Mesenteric fat pad (tissue), 1 donor: ENCODE measurements at places on chromosomes 3 and 15.

- DNase-seq, result no peak
These were observed 20.4 kb downstream of the PTH1R start for GRCh38 chr3:46897829-46898320.

DNA sequence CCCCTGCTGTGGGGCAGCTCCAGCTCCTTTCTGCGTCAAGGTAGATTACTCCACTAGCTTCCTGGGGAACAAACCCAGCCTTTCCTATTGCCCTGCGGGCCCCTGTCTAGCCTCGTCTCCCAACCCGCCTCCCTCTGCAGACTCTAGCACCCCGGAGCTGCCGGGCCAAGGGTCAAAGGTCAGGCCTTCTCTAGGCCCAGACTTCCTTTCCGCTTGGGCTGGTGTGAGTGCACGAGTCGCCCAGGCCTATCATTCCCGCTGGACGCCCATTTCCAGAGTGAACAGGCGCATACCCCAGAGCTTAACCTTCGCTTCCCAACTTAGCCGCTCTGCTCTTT is 11.6 kb upstream of the ONECUT1 start:
- no peak for DNase-seq

DNA sequence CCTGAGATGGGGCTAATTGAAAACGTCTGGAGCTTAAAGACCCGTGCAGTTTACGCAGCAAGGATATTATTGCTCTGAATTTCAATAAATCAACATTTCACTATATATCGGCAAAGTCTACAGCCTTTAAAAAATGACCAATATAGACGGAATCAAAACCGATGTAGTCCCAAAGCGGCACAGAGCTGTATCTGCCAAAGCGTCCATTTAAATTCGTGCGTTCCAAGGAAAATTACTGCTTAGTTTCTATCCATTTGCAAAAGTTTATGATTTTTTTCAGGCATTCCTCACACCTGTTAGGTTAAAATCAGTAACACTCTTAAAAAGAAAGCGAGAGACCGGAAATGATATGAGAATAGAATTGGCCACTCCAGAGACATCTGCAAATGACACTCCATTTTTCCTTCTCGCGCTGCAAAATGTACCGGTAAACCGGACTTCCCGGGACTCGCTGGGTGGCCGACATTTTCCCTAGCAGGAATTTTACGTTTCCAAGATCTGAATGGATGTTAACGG is 777 bp upstream of the EIF4A2 start:
- no peak for DNase-seq

DNA sequence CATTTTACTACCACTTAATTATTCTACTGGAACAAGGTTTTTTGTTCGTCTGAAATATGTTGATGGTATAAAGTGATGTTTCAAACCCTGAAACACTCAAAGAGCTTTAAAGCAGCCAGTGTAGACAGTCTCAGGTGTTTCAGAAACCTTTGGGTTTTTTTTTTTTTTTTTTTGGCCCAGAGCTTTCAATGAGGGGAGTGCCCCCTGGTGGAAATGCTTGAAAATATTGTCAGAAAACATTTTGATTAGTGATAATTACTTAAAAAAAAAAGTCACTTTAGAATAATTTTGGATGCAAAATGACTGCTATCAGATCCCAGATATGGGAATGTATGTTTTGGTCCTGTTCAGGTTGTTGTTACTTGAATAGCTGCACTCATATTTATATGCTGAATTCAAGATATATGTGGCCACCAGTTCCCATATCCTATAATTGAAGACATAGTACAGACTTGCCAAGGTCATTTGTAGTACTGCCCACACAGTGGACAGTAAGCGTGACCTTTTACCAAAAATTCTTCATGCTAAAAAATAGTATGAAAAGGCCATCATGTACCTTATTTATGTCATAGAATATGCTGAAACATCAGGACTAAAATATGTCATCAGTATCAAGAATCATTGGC is 35.9 kb downstream of the SATB1 start:
- no peak for DNase-seq

DNA sequence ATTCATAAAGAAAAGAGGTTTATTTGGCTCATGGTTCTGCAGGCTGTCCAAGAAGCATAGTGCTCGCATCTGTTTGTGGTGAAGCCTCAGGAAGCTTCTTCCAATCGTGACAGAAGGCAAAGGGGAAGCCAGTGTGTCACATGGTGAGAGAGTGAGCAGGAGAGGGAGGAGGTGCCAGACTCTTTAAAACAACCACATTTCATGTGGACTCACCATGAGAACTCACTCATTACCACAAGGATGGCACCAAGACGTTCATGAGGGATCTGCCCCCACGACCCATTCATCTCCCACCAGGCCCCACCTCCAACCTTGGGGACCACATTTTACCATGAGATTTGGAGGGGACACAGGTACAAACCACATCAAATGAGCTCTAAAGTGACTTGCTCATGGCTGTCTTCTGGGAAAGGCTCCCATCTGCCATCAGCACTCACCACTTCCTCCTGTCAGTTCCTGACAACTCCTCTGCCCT is 327.3 kb upstream of the TLE3 start:
- no peak for DNase-seq

- DNase-seq, result no peak
These were observed 289.9 kb downstream of the CTNNB1 start for GRCh38 chr3:41489231-41489630.

GRCh38 chr3:128864351-128864811 is 15.0 kb upstream of the ACAD9 start:
- DNase-seq, result no peak

DNA sequence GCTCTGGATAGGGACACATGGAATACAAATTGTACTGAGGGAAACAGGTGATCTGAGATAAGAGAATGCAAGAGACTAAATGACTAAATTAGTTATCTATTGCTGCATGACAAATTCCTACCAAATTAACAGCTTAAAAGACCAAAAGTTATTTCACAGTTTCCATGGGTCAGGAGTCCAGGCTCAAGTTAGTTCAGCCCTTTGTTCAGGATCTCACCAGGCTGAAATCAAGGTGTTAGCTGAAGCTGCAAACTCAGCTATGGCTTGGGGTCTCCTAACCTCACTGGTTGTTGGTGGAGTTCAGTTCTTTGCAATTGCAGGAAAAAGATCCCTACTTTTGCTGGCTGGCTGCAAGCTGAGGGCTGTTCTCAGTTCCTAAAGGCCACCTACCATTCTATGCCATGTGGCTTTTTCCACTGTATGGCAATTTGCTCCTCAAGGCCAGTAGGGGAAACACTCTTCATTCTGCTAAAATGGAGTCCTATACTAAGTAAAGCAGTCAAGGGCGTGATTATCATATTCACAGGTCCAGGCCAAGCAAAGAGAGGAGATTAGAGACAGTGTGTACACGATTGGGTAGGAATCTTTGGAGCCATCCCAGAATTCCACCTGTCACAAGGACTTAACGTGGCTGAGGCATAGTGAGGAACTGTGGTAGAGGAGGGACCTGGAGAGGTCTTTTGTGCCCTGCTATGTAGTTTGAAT is 53.7 kb downstream of the THRB start:
- DNase-seq, result no peak

DNA sequence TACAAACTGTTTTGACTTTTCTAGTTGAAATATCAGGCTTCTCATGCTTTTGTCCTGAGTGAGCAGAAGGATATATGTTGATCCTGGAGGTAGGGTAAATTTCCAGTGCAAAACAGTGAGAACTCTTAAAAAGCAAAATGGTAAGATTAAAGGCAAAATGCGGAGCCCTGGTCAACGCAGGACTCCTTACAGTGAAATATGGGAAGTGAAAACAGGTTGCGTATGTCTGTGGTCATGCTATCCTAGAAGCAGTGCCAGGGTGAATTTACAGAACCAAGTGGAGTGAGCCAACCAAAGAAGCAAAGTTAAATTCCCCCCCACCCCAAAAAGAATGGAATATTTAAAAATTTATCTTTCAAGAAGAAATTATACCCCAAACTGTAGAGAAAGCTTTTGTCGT is 256.4 kb downstream of the NR2F2 start:
- DNase-seq, result no peak

- DNase-seq, result no peak
These were observed 150.9 kb upstream of the MCTP2 start for GRCh38 chr15:94080416-94080815.

DNA sequence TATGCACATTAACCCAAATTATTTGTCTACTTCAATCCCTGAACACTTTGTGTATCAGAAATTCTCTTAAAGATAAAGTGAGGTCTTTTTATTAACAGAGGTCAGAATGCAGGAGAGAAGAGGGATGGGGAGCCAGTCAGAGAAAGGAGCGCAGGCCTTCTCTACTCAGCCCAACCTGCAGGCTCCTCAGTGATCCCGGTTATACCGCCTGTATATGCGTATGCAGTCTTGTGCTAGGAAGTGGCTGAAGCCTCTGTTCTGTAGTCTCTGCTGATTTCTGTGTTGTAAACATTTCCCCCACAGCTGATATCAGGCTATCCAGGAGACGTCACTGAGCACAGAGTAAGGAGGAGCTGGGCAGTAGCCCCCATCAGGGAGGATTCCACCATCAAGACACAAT is 57.9 kb downstream of the ABHD5 start:
- no peak for DNase-seq

DNA sequence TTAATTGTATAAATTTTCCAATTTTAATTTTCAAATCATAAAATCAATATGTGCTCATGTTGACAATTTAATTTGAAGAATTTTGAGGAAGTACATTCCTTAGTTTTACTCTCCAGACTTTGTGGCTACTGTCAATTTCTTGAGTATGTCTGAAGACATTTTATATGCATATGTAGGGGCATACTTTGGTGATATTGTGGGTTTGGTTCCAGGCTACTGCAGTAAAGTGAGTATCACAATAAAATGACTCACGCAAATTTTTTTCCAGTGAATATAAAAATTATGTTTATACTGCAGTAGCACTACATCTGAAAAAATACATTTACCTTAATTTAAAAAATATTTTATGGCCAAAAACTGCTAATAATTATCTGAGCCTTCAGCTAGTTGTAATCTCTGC is 123.2 kb upstream of the PLCL2 start:
- no peak for DNase-seq

DNA sequence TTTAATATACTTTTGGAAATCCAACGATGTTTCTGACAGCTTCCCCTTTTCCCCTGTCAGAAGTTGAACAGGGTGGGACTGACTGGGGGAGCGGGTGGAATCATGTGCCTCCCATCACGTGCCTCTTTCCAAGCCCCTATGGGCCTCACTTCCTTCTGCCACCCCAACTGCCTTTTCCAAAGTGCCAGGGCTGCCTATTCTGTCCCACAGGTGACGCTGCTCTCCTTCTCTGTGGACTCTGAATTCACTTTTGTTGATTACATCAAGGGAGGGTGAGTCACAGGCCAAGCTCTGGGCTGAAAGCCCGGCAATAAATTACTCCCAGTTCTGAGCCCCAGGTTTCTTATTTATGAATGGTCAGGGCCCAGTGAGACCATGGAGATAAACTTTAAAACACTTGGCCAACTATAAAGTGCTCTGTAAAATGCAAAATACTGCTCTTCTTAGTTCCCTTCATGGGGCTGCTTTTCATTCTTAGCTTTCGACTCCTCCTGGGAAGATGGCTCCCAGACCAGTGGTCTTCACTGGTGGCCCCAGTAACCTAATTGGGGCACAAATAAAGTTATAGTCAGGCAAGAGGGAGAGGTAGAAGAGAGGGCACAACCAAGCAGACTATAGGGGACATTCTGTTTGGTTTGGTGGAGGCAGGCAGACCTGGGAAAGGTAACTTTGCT is 12.3 kb downstream of the CPNE9 start:
- DNase-seq, result no peak

- no peak for DNase-seq
These were observed 44.6 kb upstream of the SLC4A7 start for GRCh38 chr3:27528791-27529190.

GRCh38 chr3:10747341-10747740 is 68.7 kb upstream of the SLC6A11 start:
- no peak for DNase-seq

DNA sequence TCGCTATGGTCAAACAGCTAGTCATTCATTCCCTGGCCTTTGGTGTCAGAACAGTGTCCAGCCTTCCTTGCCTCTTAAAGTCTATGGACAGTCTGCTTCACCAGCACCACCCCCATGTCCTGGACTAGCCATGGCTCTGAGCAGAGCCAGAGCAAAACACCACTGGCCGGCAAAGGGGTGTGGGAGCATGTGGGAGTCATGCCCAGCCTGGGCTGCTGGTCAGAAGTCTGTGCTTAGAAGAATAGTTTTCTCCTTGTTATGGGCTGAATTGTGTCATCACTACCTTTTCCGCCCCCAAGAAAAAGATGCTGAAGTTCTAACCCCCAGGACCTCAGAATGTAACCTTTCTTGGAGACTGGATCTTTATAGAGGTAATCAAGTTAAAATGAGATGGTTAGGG is 132.9 kb upstream of the LPP start:
- DNase-seq, result no peak
